Fibroblast of pulmonary artery (primary cell): ENCODE measurements at places on chromosomes 1 and 21.
A peak's percentile ranks its signal among the peaks of the same experiment; 100 is the strongest.

DNA sequence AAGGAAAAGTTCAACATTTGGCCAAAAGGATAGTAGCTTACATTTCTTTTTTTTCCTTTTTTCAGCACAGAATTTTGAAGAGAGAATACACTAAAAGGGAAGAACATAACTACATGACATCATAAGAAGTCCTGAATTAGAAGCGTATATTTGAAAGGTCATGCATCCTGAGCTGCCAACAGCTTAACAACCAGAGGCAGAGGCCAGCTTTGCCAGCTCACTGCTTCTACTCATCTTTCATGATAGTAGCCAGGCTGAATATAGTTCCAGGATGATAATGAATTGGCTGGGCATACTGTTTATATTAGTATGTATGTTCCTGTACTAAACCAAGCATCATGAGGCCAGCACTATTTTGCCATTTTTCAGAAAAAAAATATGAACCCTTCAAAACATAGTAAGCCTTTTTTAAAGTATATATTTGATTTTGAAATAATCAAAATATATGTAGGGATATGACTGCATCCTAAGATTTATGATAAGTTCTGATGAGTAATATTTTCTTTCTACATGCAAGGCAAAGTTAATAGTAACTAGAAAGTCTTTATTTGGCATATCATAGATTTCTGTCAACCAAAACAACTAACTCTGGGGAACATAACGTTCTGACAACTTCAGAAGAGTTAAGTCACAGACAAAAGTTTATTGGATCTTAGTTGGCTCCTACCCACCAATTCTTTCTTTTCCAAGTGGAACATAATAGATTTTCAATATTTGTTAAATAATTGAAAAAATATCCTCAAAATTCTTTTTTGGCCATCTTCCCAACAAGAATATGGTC lies 123.2 kb downstream of the DPYD start:
- peak; percentile 57 for DNase-seq

GRCh38 chr21:40284409-40284808 lies 417.2 kb downstream of the PCP4 start:
- no peak for DNase-seq

GRCh38 chr21:28543975-28544374 lies 448.7 kb downstream of the LTN1 start:
- DNase-seq, result peak; percentile 40

DNA sequence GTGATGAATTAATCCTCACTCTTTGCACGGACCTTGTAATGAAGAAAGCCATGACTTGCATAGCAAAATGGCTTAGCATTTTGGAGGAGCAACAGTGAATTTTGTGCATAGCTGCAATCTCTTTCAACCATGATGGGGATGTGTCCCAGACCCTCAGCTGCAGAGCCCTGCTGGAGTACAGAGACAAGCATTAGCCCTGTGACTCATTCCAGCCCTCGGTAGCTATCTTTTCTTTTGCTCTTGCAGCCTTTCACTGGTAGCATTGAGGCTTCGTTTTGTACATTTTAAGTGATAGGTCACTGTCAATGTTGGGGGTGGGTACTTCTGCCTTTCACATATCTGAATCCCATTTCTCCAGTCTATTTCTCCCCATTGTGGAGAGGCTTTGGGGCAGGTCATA lies 58.4 kb downstream of the SLC35F3 start:
- DNase-seq, result no peak

GRCh38 chr1:30787266-30787665 lies 29.7 kb upstream of the LAPTM5 start:
- no peak for DNase-seq

GRCh38 chr1:21244986-21245687 lies 45.1 kb downstream of the ECE1 start:
- DNase-seq, result no peak

DNA sequence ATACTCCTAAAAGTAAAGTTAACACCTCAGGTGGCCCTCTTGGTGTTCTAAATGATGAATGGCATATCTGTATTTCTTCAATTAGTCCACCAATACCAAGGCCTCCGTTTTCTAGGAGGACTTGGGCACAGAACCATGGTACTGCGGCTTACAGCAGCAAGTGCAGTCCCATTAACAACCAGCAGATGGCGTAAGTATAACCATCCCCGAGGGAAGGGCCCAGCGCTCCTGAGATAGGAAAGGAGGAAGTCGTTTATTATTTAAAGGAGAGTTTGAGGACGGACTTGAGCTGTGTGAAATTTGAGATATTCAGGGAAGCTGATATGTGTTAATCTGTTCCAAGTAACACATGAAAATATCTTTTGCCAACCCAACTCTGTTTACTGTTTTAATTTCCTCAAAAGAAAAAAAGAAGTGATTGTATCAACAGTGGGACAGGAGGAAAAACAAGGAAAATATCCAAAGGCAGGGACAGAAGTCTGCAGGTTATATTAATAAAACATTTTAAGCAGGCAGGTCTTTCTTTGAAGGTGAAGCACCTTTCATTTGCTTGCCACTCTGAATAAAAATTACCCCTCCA lies 37.7 kb upstream of the KCNJ15 start:
- DNase-seq, result peak; percentile 87

- no peak for DNase-seq
Observed at GRCh38 chr1:116569776-116570357, 959 bp downstream of the CD58 start.

DNA sequence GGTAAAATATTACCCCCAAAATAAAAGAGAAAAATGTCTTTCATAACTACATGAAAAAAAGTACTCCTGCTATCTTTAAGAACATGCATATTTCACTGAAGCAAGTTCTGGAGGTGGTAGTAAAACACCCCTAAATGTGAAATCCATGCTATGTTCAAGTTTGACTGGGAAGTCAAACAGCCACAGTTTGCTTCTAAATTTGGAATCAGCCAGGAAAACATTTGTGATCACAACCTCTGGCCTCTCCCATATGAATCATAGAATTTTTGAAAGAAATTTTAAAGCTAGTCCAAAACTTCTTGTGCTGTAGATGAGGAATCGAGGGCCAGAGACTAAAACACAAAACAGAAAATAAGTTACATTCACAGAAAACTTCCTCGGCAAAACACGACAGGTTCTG lies 6.6 kb downstream of the SORT1 start:
- DNase-seq, result peak; percentile 49

DNA sequence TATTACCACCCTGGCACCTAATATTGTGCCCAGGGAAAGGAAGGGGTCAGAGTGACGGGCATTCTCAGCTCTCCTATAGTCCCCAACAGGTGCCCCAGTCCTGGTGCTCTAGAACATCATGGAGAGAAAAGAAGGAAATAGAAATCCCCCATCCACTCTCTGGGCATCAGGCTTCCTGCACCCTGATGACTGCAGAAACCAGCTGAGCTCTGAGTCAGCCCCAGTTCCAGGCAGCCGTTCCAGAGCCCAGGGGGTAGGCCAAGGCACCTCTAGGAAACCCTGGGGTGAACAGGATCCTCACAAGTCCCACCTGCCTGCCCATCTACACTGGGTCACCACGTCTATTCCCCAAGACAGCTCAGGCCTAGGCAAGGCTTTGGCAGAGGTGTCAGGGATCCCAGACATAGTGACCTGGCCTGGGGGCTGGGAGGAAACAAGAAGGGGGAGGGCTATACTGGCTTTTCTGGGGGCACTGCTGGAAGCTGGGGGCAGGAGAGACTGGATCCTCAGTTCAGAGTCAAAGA lies 709 bp downstream of the NECTIN4 start:
- peak; percentile 26 for DNase-seq
